ENCODE measurements at places on chromosomes 7 and 10. TPM values are rescaled to one million over a fixed set of nuclear protein-coding genes. Genes with fewer than 3 reads are reported as not detected.

DNA sequence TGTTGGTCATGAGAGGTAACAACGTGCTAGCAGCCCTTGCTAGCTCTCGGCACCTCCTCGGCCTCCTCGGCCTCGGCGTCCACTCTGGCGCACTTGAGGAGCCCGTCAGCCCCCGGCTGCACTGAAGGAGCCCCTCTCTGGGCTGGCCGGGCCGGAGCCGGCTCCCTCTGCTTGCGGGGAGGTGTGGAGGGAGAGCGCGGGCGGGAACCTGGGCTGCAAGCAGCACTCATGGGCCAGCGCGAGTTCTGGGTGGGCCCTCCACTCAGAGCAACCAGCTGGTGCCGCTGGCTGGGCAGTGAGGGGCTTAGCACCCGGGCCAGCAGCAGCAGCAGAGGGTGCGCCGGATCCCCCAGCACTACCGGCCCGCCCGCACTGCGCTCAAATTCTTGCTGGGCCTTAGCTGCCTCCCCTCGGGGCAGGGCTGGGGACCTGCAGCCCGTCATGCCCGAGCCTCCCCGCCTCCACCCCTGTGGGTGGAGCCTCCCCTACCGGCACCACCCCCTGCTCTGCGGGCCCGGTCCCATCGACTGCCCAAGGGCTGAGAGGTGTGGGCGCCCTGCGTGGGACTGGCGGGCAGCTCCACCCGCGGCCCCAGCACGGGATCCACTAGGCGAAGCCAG, 96.1 kb downstream of the PAXIP1 start:
- no peak overlapping the region for H3K27ac ChIP-seq
- DNase-seq: no peak
- no peaks in the 10 kb centered on the region for H3K27me3 ChIP-seq
- no peak overlapping the region for H3K4me3 ChIP-seq
- H3K4me1 ChIP-seq: no peaks in the 10 kb centered on the region
- H3K36me3 ChIP-seq: no peaks in the 10 kb centered on the region

DNA sequence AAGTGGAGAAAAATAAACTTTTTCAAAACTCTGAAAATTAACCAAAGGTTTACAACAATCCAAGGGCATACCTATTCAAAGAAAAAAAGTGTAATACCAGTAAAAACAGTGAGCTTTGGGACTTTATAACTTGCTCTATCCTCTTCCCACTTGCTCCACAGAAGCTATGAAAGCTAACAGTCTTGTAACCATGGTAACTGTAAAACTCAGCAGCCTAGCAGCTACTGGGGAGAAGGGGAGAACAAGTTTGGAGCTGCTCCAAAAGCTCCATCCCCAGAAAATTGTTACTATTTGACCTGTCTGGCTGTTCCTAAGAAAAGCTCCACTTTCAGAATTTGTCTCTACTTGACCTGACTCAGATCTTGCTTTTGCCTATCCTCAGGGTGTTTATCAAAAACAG, 191.5 kb downstream of the OTUD1 start:
- no peak overlapping the region for H3K27ac ChIP-seq
- H3K4me3 ChIP-seq: no peak overlapping the region
- no peaks in the 10 kb centered on the region for H3K36me3 ChIP-seq
- H3K27me3 ChIP-seq: no peaks in the 10 kb centered on the region

DNA sequence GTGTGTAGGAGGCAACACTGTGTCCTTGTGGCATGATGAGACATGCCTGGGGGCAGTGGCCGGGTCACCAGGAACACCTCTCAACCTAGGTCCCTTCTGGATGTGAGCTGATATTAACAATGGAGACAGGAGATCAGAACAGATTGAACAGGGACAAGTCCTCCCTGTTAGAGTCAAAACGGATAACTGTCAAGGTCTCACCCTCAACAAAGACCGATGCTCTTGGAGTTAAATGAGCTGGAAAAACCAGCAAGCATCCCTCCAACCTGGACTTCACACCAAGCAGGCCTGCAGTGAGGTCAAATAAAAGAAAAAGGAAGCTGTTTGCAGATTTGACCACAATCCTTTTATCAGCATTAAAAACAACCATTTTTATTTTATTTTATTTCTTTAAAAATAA, 49.0 kb downstream of the SLIT1 start:
- H3K27me3 ChIP-seq: no peaks in the 10 kb centered on the region
- H3K36me3 ChIP-seq: no peaks in the 10 kb centered on the region
- H3K27ac ChIP-seq: no peak overlapping the region
- no peak overlapping the region for H3K4me3 ChIP-seq
- DNase-seq: no peak

DNA sequence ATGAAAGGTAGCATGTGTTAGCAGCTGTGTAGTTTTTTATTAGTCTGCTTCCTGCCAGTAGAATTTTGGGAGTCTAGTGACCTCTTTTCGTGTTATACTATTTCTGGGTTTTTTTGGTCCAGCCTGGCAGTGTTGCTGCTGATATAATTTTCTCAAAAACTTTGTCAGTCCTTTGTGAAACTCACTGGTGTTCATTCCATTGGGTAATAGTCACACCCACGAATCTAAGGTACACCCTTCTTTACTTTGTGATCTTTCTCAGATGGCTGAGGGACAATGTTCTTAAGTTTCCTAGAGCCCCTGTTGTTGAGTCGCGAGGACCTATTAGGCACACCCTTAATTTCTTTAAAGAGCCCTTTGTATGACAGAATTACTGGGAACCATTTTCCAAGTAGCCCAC, 52.3 kb downstream of the TPST1 start:
- H3K27ac ChIP-seq: no peak overlapping the region
- DNase-seq: no peak
- H3K4me3 ChIP-seq: no peak overlapping the region
- H3K4me1 ChIP-seq: peaks cover 32% of the 10 kb centered on the region
- H3K27me3 ChIP-seq: no peaks in the 10 kb centered on the region

GRCh38 chr10:96789571-96790108, 42.5 kb upstream of the LCOR start:
- H3K27ac ChIP-seq: no peak overlapping the region
- no peak for DNase-seq
- no peaks in the 10 kb centered on the region for H3K4me1 ChIP-seq
- no peaks in the 10 kb centered on the region for H3K27me3 ChIP-seq
- no peaks in the 10 kb centered on the region for H3K36me3 ChIP-seq
- H3K4me3 ChIP-seq: no peak overlapping the region

DNA sequence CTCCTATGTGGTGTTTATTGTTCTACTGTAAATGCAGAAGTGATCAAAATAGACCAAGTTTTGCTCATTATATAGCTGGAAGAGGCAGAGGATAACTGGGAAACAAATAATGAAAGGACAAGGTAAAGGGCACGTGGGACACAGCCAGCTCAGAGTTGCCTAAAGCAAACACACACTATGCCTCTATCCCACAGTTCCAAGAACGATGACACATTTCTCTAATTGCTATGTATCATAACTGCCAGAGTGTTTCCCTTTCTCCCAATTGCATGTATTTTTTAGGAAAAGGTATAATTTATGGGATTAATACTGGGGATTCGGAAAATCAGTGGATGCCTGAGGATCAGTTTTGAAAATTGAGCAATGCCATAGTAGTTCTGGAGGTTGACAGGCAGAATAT, 49.0 kb downstream of the CCDC71L start:
- H3K27me3 ChIP-seq: no peaks in the 10 kb centered on the region
- no peak for DNase-seq
- H3K4me1 ChIP-seq: peaks cover 8% of the 10 kb centered on the region
- H3K4me3 ChIP-seq: no peak overlapping the region
- H3K27ac ChIP-seq: no peak overlapping the region
- no peaks in the 10 kb centered on the region for H3K36me3 ChIP-seq

GRCh38 chr10:106392778-106393177, 771.7 kb downstream of the SORCS1 start:
- DNase-seq: no peak
- H3K27me3 ChIP-seq: no peaks in the 10 kb centered on the region
- H3K4me1 ChIP-seq: no peaks in the 10 kb centered on the region
- H3K27ac ChIP-seq: no peak overlapping the region
- H3K36me3 ChIP-seq: no peaks in the 10 kb centered on the region

DNA sequence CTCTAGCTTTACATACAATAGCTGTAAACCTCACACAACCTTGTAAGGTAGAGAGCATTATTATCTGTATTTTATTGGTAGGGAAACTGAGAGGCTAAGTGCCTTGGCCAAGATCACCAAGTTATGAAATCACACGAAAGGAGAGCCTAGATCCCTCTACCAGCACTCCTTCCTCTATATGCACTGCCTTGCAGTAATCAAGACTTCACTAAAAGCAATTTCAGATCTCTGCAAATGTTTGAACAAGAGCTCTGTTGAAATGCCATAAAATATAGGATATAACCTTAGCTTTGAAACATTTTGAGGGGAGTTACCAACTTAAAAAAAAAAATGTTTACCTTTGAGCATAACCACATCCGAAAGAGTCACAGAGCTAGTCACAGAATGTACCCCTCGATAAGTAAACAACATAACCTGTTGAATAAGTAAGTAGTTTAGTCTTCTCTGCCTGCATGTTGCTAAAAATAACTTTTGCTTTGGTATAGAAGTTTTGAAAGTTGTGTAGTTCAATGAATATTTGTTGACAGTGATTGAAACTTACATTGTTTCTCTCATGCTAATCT, 709.4 kb downstream of the AUTS2 start:
- H3K27ac ChIP-seq: no peak overlapping the region
- no peaks in the 10 kb centered on the region for H3K4me1 ChIP-seq
- no peak for DNase-seq
- no peaks in the 10 kb centered on the region for H3K27me3 ChIP-seq
- no peak overlapping the region for H3K4me3 ChIP-seq
- no peaks in the 10 kb centered on the region for H3K36me3 ChIP-seq

The SLC16A9 gene
- 1.8 TPM for total RNA-seq

The SPDYE8 gene
- total RNA-seq: not detected

The CCDC172 gene
- total RNA-seq: not detected
